ENCODE measurements at places on chromosomes 6 and 20.

- DNase-seq: no peak
These were observed 8.4 kb downstream of the GNAS-AS1 start for GRCh38 chr20:58842276-58842675.

DNA sequence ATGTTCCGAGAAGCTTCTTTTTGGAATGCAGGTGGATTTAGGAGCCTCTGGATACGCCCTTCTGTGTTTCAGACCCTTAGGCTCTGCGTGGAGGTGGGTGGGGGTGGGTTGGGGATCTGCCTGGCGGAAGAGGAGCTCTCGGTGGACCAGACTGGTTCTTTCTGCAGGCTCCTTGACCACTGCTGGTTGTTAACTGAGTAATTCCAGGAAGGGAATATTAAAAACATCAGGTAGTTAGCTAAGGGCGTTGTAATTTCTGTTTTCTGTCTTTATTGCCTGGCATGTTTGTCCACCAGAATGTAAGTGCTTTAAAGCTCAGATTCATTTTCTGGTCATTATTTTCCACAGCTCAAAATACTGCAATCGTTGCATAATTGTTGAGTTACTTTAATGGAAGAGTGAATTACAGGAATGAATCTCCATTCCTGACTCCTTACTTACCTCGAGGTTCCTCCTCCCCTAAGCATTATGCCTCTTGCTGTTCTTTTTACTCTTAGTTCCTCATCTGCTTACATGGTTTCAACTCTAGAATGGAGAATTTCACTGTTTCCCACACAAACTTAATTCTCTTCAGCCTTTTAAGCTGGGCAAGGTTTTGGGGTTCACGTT is 5.9 kb downstream of the CDYL start:
- no peak for DNase-seq

DNA sequence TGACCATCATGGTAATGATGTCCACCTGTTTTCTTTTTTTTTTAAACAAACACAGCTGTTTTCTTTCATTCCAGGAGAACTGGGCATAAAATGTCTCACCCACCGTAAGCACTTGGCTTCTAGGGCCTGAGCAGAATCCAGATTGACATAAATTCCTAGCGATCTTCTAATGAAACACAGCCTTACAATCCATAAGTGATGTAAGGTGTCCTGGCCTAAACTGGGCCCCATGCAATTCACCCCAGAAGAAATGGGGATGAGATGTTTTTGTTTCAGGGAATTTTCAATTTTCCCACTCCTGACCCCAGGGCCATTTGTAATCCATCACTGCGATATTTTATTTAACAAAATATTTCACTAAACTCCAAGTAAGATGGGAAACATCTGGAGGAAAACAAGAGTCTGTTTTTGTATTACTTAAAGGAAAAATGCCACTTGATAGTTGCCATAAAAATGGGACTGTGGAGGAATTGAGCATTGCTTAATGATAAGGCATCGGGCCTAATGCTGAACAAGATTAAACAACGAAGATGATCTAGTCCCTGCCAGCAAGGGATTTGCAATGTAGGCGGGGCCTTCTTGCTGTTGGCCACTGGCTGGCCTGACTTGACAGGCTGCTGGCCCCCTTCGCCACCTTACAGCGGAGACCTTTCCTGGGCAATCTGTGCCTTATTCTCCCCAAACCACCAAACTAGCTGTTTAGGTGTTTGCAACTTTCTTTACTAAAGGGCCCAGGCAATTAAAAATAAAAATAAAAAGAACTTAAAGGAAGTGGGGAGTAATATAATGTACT is 183.7 kb downstream of the CD109 start:
- DNase-seq: no peak

- DNase-seq: no peak
These were observed 1.7 kb upstream of the FBXO5 start for GRCh38 chr6:152984513-152984872.

GRCh38 chr20:24984961-24985640 is 7.5 kb downstream of the APMAP start:
- peak; percentile 20 for DNase-seq

DNA sequence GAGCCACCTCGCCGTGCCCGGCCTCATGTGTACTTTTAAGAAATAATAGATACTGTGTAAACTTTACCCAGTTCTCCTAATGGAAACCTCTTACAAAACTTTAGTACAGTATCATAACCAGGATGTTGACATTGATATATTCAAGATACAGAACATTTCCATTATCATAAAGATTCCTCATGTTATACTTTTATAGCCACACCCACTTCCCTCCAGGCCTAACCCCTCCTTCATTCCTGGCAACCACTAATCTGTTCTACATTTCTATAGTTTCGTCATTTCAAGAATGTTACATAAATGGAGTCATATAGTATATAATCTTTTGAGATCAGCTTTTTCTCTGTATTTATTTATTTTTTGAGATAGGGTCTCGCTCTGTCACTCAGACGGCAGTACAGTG is 52.6 kb upstream of the SALL4 start:
- DNase-seq: no peak

GRCh38 chr6:78578430-78578829 is 288.9 kb upstream of the IRAK1BP1 start:
- no peak for DNase-seq

- no peak for DNase-seq
These were observed 103.1 kb upstream of the POPDC3 start for GRCh38 chr6:105282631-105283585.

DNA sequence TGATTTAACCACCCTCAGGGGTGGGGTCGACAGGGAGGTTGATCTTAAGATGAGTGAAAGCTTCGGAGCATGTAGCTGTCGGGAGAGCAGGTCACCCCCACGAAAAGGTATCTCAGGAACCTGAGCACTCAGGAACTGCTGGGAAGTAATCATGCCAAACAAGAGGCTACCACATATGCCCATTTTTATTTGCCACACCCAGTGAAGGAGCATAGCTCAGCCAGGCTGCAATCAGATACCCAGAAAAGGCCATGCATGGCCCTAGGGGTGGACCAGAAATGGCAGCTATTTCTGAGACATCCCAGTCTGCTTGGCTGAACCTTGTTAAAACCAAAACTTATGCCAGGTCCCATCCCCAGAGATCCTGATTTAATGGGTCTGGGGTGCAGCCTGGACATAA is 72.7 kb upstream of the ISM1 start:
- no peak for DNase-seq

DNA sequence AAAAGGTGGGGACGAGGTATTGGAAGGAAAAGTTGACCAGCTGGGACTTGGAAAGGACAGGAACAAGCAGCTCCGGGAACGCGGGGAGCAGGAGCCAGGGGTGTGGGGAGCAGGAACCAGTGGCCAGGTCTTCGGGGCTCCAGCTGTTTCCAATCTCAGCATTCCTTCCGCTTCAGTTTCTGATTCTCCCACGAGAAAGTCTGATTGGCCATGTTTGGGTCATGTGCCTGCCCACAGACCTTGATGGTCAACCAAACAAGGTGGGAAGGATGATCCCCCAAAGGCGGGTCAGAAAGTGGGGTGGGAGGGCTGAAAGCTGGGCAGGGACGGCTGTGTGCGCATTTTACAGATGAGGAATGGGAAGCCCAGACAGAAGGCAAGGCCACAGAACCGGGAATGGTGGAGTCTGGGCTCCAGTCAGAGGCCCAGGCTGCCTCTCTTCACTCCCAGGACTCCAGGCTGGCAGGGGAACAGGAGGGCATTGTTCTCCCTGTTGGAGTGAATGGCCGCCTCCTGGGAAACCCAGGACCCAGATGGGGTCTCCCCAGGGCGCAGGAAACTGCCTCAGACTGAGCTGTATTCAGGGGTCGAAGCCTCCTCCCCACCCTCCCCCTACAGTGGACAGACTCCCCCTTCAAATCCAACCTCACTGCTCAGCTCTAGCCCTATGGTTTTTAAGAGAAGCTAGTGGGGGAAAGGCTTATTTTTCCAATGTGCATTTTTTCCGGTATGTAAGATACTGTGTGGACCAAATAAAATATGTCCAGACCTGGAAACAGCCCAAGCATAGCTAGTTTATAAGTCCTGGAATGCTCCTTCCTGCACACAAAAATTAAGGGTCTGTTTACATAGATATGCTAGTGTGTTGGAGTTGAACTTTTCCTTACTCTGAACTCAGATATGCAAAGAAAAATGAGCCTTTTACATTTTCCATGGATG is 12.2 kb upstream of the PTGIS start:
- no peak for DNase-seq
